ENCODE measurements at places on chromosomes 3 and 15.

DNA sequence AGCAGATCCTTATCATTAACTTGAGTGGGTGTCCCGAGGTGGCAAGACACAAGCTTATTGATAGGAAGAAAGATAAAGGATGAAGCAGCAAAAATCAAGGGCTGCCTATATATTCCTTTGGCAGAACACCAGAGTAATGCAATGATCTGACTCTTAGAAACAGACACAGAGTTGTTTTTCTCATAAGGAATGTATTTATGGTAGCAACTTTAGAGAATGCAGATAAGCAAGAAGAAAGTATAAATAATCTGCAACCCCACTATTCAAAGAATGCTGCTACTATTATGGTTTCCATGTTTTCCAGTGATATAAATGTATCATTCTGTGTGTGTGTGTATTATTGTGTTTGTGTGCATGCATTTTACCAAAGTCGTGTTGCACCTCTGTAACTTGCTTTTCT, 208.3 kb downstream of the THSD4 start:
- DNase-seq = no peak

GRCh38 chr15:64038878-64039610, 7.2 kb downstream of the DAPK2 start:
- DNase-seq = no peak

DNA sequence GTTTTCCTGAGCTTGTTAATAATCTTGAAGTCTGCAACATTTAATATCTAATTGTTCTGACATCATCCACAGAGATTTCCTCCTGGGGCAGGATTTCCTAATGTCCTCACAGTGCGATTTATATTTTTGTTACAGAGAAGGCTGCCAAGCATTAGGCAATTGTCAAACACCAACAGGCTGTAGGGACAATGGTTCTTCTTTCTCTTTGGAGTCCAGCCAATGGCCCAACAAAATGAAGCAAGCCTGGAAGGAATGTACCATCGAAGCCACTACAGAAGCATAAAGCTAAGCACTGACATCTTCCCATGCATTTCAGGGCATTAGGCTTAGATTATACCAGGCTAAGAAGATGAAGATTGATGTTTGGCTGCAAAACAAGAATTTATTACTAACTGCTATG, 173.0 kb upstream of the FRMD4B start:
- no peak for DNase-seq

- DNase-seq = no peak
These were observed 194.3 kb downstream of the BCHE start for GRCh38 chr3:165642761-165643420.
